Activated CD4-positive, alpha-beta T cell treated with anti-CD3 and anti-CD28 coated beads for 1 hour (primary cell): ENCODE measurements at places on chromosomes 3 and 15.

DNA sequence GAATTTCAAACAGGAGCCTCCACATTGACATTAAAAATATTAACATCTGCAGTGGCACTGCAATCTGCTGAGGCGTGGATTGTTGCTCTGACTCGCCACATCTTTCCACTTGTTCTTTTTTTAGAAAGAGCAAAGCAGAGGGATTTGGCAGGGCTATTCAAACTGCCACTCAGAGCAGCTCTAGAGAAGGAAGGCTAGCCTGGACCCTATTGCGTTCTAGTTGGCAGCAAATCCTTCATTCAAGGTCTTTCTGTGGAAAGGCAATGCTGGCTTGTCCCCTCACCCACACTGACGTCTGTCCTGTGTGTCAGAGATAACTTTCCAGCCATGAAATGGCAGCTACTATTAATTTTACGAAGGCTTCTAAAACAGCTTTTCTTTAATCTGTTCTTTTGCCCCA, 483.2 kb upstream of the SGO1 start:
- no peak for DNase-seq

GRCh38 chr15:72599855-72600464, 54.5 kb upstream of the GOLGA6B start:
- DNase-seq, result no peak

DNA sequence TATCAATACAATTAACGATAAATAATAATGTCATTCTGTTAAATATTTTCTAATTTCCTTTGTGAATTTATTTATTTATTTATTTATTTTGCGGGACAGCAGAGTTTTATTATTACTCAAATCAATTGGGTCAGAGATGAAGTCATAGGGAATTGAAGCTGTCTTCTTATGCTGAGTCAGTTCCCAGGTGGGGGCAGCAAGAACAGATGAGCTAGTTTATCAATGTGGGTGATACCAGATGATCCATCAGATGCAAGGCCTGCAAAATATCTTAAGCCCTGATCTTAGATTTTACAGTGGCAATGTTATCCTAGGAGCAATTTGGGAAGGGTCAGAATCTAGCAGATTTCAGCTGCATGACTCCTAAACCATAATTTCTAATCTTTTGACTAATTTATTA, 1050.3 kb downstream of the OTOL1 start:
- DNase-seq, result no peak

DNA sequence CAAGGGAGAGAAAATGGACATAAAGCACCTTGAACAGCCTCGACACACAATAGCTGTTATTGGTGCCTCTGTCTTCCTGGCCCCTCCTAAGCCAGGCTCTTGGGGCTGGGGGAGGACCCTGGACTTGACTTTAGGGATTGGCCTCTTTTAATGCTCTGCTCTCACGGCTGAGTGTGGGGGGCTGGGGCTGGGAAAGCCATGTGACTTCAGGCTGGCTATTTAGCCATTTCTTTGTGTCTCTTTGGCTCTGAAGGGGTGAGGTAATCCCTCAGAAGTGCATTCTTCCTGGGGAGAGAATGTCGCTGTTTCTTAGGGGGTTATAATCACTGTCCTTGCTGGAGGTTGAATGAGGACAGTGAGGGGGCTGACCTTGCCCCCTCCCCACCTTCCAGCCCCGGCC, 26.2 kb downstream of the MAGEF1 start:
- DNase-seq, result no peak

DNA sequence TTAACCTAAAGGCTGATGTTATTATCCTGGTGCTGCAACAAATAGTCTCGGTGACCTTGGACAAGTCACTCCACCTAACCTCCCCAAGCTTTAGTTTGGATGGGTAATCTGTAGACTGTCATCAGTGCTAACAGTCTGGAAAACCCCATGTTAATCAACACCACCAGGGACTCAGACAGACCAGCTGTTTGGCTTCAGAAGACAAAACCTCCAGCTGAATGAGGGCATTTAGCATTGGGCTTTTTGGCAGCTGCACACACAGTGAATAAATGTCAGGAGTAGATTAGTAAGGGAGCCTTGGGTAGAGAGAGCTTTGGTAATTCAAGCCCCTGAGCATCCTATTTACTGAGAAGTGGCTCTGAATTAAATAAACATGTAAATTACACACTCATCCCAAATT, 24.9 kb upstream of the C3orf80 start:
- no peak for DNase-seq

- DNase-seq, result no peak
Measured at GRCh38 chr15:90189781-90190467, 11.2 kb upstream of the SEMA4B start.

DNA sequence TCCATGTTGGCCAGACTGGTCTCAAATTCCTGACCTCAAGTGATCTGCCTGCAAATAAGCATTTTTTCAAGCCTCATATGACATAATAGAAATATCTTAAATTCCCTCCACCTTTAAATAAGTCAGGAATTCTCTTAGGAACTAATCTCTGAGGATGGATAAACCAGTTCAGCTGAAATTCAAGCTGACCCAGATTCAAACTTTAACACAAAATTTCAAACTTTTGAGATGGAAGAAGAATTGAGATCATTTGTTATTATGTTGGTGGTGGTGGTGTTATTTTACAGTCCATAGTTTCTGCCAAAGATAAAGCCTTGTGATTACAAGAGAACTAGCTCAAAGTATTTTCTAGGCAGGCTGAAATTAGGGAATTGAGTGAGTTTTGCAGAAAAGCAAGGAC, 85.5 kb downstream of the SSR3 start:
- DNase-seq, result no peak

DNA sequence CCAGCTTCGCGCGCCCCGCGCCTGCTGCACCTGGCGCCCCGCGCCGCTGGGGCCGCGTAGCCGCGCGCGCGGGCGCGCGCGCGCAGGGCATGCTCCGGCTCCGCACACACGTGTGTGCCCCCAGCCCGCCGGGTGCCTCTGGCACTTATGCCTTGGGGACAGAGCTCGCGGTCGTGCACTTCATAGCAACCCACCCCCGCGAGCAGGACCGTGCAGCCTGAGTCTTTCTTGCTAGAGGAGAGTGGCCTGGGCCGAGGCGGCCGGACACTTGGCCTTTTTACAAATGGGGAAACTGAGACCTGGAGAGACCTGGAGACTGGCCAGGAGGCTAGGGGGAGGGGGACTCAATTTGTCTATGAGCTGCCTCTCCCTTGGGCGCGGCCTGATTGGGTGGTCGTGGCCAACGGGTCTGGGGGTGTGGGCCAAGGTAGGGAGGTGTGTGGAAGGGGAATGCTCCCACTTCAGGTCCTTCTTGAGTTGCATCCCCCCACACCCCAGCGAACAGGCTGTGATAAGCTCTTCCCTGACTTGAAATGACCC, 562 bp downstream of the NBEAL2 start:
- DNase-seq, result no peak

GRCh38 chr3:124451630-124452317, 278.5 kb upstream of the UMPS start:
- no peak for DNase-seq

GRCh38 chr3:73018790-73019441, 22.3 kb downstream of the PPP4R2 start:
- no peak for DNase-seq

DNA sequence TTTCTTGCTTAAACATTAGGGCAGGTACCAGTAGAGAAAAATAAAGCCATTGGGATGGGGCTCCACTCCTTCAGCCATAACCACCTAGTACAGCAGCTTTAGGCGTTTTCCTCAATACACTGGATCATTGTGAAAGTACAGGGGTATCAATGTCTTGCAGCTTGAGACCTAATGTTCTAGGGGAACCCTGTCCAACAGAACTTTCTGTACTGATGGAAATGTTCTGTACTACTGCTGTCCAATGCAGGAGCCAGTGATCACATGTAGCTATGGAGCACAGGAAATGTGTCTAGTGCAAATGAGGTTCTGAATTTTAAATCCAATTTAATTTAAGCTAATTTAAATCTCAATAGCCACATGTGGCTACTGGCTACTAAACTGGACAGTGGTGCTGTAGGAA, 93.9 kb downstream of the NEDD4 start:
- no peak for DNase-seq
